Effector memory CD4-positive, alpha-beta T cell (primary cell): ENCODE measurements at places on chromosomes 4 and X.

- no peak for DNase-seq
These were observed 2375.8 kb upstream of the TENM3 start for GRCh38 chr4:179867300-179867878.

GRCh38 chr4:56757261-56757746, 64.2 kb downstream of the SPINK2 start:
- DNase-seq, result no peak

GRCh38 chr4:148052448-148052847, 320.6 kb downstream of the ARHGAP10 start:
- DNase-seq, result no peak

GRCh38 chr4:80608281-80608980, 272.9 kb downstream of the CFAP299 start:
- DNase-seq, result no peak

DNA sequence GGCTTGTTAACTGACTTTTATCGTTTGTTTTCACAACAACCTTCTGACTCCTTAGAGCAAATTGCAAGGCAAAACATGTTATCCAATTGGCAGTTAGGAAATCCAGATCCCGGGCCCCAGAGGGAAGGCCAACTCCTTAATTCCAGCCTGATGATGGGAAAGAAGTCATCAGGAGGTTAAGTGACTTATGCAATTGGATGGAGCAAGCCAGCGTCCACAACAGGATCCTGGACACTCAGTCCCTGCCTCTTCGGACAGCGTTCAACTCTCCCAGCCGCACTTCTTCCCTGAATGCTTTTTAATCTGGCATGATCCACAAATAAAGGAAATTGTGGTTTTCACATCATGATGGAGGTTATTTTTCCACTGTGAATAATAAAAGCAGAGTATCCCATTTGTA, 310.1 kb downstream of the RAB28 start:
- no peak for DNase-seq

- DNase-seq, result no peak
These were observed 40.8 kb downstream of the PDE5A start for GRCh38 chr4:119587796-119588195.

- no peak for DNase-seq
These were observed 11.4 kb upstream of the PUDP start for GRCh38 chrX:7159149-7159861.

GRCh38 chr4:118373614-118374255, 20.9 kb upstream of the PRSS12 start:
- DNase-seq, result no peak

GRCh38 chr4:59968796-59969195, 1231.3 kb upstream of the ADGRL3 start:
- DNase-seq, result no peak

GRCh38 chr4:43242606-43243005, 350.1 kb downstream of the GRXCR1 start:
- no peak for DNase-seq
